ENCODE measurements at places on chromosomes 12 and 14. TPM values are rescaled to one million over a fixed set of nuclear protein-coding genes. Genes with fewer than 3 reads are reported as not detected.
A peak's percentile ranks its signal among the peaks of the same experiment; 100 is the strongest.

The RCOR1 gene
- 31.7 TPM for total RNA-seq

DNA sequence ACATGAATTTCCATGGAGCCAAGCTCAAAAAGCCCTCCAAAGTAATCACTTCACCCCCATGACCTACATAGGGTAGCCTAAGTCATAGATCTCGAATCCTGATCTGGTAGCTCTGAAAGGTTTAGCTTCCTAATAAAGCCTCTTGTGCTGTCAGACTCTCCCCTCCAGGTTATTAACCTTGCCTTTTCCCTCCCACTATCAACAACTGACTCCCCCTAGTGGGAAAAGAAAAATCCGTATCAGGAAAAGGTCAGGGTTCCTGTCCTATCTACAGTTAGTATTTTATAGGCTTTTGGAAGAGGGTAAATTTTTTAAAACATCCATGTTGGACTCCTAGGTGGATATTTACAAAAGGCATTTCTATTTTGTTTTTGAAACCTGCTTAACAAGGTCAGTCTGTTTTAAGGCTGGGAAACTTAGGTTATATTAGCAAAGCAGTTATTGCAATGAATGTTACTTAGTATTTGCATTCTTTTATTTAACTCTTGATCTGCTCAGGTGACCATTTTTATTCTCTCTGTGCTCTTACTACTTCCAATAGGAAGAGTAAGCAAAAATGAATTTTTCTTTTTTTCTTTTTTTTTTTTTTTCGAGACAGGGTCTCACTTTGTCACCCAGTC is 8.0 kb downstream of the YY1 start:
- H3K4me1 ChIP-seq, result peaks cover 3% of the 10 kb centered on the region
- DNase-seq, result no peak
- H3K36me3 ChIP-seq, result no peaks in the 10 kb centered on the region

- peak; percentile 64 for DNase-seq
- H3K4me3 ChIP-seq, result no peak overlapping the region
- peak overlapping the region; percentile 32 for H3K27ac ChIP-seq
- H3K27me3 ChIP-seq, result no peaks in the 10 kb centered on the region
- no peaks in the 10 kb centered on the region for H3K36me3 ChIP-seq
- peaks cover 55% of the 10 kb centered on the region for H3K4me1 ChIP-seq
Measured at GRCh38 chr12:124740691-124741137, 123.0 kb downstream of the SCARB1 start.

The DBX2 gene
- not detected for total RNA-seq

- H3K27me3 ChIP-seq, result no peaks in the 10 kb centered on the region
- DNase-seq, result peak; percentile 90
- no peak overlapping the region for H3K4me3 ChIP-seq
- peak overlapping the region; percentile 34 for H3K27ac ChIP-seq
Measured at GRCh38 chr12:50732591-50732990, 31.3 kb upstream of the ATF1 start.

DNA sequence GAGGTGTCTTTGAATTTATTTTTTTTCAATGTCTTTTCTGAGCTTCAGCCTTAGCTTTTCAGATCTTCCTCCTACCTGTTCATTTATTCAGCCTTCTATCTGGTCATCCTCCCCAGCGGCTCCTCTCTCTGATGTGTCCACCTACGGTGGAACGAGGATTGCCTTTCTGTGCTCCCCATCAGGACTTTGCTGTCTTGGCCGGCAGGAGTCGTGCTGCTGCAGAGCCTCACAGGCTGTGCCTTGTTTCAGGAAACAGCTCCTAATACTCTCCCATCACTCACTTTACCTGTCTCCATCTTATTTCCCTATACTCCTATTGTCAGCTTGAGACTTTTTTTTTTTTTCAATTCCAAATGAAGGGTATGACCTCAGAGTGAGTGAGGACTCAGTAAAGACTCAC is 76.9 kb downstream of the KICS2 start:
- H3K27me3 ChIP-seq, result no peaks in the 10 kb centered on the region
- DNase-seq, result no peak
- H3K27ac ChIP-seq, result no peak overlapping the region
- no peaks in the 10 kb centered on the region for H3K4me1 ChIP-seq
- no peak overlapping the region for H3K4me3 ChIP-seq
- peaks cover 5% of the 10 kb centered on the region for H3K36me3 ChIP-seq

Measured in astrocyte (in vitro differentiated cells and primary cell).